ENCODE measurements at places on chromosomes 5 and 9.

GRCh38 chr9:116152941-116153764 is 438 bp upstream of the PAPPA start:
- DNase-seq = no peak

GRCh38 chr9:131618071-131618479 is 72.8 kb downstream of the PRRT1B start:
- DNase-seq = no peak

DNA sequence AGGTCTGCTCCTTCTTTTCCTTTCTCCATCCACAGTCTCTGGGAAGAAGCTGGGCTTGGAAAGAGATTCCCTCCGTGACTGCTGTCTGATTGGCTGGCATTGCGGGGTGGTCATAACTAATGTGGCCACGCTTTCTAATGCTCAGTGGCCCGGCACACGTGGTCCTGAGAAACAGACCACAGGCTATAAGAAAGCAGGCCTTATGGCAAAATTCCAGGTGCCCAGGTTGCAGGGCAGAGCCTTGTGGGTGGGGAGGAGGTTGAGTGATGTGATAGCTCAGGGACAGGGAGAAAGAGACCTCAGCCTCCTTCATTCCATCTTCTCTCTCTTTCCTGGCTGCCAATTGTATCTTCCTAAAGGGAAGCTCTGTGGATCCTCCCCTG is 5.4 kb upstream of the SH3PXD2B start:
- DNase-seq = no peak

- DNase-seq = no peak
These were observed 3.5 kb downstream of the CSF1R start for GRCh38 chr5:150082889-150083288.

DNA sequence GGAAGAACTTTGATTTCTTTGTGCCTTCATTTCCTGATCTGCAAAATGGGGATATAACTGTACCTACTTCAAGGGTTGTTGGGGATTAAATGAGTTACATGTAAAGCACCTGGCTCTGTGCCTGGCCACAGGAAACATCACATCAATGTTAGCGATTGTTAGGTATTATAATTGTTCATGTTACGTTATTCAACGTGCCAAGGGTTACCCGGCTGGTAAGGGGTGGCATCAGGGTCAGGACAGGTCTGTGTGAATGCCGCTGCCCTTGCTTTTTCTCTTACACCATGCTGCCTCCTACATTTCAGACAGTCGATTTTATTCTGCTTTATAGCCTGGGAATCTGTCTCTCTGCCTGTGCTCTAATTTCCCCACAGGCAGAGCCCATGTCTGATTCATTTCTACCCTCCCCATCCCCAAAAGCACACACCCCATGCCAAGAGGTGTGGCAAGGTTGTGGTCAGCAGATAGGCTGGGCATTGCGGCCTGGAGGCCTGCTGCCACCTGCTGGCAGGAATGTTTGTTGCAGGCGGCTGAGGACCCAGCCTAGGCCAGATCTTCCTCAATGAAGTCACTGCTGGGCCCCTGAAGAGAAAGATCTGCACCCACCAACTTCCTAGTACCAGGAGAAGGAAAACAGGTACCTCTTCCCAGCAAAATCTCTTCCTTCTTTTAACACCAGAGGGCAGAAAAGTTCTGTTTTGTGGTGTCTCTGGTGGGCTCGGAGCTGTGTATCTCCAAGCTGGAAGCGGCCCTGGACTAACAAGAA is 5.3 kb downstream of the ANKS6 start:
- peak; percentile 27 for DNase-seq

- no peak for DNase-seq
These were observed 136.3 kb upstream of the RASEF start for GRCh38 chr9:83199240-83199639.

- DNase-seq = no peak
These were observed 534.6 kb downstream of the NTRK2 start for GRCh38 chr9:85204176-85204575.

GRCh38 chr5:82815871-82816270 is 261.3 kb downstream of the TMEM167A start:
- DNase-seq = no peak

DNA sequence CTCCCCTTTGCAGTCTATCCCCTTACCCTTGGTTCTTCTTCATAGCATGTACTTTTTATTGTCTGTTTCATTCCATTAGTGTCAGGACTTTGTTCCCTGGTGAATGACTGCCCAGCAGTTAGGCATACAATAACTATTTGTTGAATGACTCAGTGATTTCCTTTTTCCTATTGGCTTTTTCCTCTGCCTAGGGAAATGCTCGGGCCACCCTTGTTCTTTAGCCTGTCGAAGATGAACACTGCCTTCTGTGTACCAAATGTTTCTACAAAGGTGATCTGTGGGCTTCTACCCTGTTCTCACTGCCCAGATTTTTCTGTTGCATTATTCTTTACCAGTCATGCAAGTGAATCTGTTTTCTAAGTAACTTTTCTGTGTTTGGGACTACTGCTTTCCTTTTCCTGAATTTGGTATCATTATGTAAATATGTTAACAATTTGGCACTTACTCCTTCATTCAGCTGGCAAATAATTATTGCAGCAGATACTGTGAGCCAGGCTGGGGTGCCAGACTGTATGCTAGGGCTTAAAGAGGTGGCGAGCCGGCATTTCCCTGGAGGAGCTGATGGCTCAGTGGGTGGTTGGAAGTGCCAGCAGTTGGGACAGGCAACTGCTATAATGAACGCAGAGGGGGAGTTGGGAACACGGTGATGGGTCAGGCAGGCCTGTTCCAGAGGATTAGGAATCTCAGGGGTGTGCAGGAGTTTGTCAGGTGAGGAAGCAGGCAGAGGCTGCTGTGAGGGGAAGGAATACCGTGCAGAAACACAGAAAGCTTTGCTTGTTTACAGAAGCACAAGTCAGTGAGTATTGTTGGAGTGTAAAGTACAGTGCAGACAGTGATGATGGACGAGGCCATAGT is 30.6 kb downstream of the KDM4C start:
- no peak for DNase-seq

- DNase-seq = no peak
These were observed 63.2 kb upstream of the ZNF354A start for GRCh38 chr5:178793696-178794095.
